Iris pigment epithelial cell (primary cell): ENCODE measurements at places on chromosomes 7 and 10.

GRCh38 chr10:95906677-95907455 is 909 bp upstream of the CC2D2B start:
- DNase-seq, result peak; percentile 78

DNA sequence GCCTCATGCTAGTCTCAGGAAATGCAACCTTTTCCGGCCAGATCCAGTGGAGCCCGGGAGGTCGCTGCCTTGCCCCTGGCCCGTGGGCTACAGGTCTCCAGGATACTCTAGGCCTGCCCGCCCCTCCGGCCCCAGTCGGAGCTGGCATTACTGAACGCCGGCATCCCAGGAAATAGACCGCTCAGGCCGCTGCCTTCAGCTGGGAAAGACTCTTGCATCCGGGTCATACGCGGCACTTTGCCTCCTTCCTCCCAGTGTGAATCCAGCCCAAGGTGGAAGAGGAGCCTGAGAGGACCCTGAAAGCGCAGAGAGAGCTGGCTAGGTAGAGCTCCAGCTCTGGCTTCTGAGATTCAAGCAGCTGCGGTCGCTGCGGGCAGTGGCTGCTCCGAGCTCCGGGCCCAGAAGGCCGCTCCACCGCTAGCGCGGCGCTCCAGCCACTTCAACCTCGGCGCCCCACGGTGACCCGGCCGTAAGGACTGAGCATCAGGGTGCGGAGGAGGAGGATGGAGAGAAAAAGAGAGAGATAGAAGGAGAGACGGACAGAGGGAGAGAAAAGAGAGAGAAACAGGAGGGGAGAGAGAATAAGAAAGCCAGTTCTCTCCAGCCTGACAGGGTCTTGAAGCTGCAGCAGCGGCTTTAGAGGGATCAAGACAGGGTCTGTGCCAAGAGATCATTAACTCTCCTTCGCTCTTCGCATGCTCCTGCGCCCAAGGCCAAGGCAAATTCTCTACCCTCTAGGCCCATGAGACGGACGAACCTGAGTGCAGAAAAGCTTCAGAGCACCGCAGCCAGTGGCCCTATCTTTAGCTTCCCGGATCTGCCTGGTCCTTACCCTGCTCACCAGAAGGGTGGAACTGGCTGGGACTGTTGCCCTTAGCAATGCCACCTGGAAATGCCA is 1.8 kb upstream of the HOXA10 start:
- DNase-seq, result no peak

- DNase-seq, result peak; percentile 6
These were observed 33.4 kb upstream of the COBL start for GRCh38 chr7:51349820-51350545.

DNA sequence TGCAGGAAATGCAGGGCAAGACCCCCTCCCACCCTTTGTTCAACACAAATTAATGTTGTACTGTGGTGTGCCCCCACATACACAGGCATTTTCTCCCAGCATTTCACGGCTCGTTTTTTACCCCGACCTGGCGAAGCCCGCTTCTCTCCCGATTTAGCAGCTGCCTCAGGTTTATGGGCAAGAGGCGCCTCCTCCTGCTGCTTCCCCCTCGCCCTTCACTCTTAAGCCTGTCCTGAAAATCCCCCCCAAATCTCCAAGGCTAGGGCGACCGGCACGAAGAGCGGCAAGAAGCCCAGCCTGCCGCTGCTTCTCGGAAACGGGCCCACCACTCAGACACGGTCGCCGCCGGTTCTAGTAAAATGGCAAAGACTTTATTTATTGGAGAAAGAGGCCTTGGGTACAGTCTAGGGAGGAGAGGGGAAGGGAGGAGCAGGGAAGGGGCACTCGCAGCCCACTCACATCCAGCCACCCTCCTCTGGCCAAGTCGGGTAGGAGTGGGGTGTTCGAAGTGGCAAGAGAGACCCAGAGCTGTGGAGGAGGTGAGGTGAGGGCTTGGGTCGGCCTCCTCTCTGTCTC is 3.3 kb downstream of the LBX1 start:
- no peak for DNase-seq

GRCh38 chr7:74226633-74227032 is 16.8 kb downstream of the LAT2 start:
- no peak for DNase-seq

DNA sequence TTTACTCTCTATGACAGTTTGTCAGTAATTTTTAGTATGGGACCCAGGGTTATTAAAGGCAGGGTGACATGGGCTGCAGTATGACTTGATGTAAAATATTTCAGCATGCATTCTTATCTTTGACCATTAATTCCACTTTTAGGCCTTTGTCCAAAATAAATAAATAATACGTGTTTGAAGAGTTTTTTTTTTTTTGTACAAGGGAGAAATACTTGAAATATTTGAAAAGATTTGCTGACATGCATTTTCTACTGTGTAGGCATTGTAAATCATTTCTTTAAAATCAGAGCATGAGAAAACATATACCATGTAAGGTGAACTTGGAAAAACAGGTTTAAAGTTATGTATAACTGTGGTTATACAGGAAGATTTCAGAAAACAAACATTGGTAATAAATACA is 23.5 kb downstream of the NRG3 start:
- no peak for DNase-seq

- no peak for DNase-seq
These were observed 70.1 kb upstream of the EEPD1 start for GRCh38 chr7:36082910-36083309.

- no peak for DNase-seq
These were observed 359.6 kb upstream of the MEOX2 start for GRCh38 chr7:16046041-16046440.

DNA sequence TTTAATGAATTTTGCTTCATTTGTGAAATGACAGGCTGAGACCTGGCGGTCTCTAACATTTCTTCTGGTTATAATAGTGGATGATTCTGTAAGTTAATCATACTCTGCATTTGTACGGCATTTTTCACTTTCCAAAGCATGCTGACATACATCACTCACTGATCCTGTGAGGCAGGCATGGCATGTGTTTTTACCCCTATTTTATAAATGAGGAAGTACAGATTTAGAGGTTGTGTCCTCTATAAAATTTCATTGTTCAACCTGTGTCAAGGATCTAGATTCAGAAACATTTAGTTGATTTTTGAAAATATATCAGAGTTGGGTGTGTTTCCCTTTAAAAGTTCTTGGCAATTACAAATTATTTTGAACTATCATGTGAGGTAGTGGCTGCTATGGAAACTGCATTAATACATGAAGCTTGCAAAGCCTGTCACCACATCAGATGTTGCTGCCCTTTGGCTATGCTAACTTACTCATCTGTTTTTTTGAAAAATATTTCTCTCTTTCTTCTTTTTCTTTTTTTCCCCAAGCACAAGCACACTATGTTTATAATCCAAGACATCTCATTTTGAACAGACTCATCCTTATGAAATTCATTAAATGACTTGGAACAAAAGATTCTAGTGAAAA is 172.7 kb downstream of the GNAI1 start:
- DNase-seq, result peak; percentile 89

GRCh38 chr10:132702601-132703418 is 83.1 kb downstream of the NKX6-2 start:
- DNase-seq, result no peak

DNA sequence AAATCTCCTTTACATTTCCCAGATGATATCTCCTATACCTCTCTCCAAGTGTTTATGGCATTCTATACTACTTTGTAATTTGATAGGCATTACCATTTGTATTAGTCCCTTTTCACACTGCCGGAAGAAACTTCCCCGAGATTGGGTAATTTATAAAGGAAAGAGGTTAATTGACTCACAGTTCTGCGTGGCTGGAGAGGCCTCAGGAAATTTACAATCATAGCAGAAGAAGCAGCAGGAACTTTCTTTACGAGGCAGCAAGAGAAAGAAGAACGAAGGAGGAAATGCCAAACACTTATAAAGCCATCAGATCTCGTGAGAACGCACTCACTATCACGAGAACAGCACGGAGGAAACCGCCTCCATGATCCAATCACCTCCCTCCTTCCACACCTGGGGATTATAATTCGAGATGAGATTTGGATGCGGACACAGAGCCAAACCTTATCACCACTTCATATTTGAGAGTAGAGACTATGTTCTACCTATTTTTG is 1194.6 kb downstream of the SORCS1 start:
- DNase-seq, result no peak

DNA sequence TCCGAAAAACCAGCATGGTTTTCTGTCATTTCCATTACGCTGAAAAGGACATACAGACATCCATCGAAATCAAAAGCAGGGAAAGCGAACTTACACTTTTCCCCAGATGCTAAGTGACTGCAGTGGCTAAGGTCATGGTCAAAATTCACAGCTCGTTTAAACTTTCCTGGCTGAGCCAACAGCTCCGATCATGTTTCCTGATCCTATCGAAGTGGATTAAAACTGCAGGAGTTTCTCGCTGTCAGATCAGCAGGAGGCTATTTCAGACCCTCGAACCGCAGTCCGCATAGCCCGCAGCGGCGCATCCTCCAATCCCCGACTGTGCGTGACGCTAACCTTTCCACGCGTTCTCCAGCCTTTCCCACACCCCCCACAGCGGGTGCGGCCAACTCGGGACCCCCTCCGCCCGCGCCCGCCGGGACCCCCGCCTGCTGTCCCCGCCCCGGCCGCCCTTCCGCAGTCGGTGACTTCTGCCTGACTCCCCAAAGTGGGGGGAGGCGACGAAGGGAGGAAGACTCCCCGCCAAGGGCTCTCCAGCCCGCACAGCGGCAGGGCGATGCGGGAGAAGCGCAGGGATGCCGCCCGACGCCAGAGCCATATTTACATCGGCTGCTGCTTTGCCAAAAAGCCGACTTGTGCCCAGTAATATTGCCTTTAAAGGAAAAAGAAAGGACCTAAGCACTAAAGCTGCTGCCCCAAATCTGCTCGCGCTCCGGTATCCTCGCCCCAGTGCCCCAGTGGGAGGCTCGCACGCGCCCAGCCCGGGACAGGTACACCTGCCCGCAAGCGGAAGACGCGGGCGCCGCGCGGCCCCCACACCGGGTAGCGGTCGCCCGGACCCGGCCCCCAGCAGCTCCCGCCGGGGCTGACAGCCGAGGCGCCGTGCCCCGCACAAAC is 1.2 kb downstream of the PIP4K2A start:
- peak; percentile 39 for DNase-seq

DNA sequence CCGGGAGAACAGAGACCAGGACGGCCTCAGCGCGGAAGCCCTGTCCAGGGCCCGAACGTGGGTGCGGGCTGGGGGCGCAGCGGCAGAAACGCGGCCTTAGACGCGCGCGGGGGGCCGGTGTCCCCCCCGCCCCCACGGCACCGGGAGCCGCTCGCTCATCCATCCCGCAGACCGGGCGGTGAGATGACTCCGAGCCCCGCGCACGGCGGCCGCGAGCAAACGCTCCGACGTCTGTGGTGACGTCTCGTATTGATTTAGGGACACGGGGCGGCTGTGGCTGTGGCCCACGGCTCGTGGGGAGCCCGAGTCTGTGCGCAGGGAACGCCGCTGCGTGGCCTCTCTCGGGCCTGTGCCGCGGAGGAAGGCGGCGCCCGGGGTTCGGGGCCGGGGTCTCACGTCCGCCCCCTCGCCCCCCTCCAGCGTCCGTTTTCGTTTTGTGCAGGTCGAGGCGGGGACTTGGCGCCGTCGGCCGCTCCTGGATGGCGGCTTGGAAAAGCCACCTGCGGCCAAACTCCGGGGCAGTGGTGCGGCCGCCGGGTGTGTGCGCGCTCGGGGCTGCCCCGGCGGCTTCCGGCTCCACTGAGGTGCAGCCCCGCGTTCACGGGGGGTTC is 1.0 kb upstream of the NKX6-2 start:
- no peak for DNase-seq

DNA sequence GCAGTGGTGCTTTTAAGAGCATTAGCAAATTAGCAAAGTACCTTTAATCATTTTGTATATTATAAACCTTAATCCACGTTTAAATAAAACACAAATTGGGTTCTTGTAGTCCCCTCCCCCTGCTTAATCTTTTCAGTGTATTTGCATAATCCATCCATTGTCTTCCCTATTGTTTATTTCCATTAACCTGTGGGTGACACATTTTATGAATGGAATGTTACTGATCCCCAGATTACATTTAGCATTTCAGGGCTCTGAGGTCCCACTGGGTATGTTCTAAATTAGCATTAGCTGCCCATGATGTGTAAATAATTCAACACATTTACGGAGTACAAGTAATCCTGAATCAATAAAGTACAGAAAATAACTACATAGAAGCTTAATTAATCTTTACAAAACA is 138.4 kb upstream of the FEZF1 start:
- no peak for DNase-seq
